ENCODE measurements at places on chromosomes 11 and 22. TPM values are rescaled to one million over a fixed set of nuclear protein-coding genes. Genes with fewer than 3 reads are reported as not detected.

DNA sequence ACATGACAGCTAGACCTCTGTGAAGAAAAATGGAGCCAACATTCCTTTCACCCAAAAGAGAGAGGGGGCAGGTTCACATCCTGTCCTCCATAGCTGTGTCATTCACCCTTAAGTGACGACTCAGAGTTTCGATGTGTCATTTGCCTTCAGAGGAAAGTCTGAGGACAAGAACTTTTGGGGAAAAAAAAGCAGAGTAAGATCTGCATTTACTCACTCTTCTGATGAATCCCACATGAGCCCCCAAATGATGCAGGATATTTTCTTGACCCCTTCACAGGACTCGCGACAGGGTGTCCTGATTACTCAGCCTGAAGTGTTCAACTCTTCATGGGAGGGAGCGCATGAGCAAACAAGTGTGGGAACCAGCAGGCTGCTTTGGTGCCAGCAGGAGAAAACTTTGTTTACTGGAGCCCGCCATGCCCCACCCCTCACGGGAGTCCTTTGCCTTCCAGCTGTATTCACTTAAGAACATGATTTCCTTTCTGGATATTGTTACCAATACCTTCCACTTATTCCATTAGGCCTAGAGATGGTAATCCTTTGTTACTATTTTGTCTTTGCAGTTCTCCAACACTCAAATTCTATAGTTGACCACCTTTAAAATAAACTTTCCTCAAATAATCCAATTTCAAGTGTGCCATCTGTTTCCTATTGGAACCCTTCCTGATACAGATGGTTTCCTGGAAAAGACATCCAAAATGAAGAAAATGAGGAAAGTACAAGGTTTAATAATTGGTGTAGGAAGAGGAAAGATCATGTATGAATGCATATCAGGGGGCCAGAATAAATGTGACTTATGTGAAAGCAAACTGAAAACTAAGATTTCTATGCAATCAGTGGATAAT is 729.8 kb downstream of the FAM181B start:
- no peak for DNase-seq

- DNase-seq, result no peak
Observed at GRCh38 chr11:125325196-125325595, 160.6 kb downstream of the PKNOX2 start.

DNA sequence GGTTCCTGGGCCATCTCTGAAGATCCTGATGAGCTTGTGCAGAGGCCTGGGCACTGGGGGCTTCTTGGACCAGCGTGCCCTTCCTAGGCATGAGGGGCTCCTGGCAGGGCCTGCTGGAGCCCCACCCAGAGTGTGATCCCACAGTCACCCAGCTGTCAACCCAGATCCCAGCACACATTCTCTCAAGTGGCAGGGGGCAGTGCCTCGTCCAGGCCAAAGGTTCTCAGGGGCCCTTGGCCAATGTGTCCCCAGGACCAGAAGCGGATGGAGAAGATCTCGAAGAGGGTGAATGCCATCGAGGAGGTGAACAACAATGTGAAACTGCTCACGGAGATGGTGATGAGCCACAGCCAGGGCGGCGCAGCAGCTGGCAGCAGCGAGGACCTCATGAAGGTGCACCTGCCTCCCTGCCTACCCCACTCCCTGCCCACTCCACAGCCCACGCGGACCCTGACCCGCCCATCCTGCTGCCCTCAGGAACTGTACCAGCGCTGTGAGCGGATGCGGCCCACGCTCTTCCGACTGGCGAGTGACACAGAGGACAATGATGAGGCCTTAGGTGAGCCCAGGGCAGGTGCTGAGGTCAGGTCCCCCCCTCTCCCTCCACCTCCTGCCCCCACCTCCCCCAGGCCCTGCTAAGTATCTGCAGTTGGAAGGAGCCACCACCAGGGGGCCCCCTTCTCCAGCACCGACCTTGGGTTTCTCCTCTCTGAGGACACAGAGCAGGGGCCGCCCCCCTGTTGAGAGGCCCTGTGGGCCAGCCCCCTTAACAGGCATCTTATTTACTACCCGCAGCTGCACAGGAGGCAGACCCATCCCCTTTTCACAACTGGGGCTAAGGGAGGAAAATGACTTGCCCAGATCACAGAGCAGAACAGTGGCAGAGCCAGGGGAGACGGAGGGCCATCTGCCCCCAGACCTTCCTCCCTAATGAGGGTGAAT is 14.7 kb downstream of the GGA1 start:
- peak; percentile 81 for DNase-seq

DNA sequence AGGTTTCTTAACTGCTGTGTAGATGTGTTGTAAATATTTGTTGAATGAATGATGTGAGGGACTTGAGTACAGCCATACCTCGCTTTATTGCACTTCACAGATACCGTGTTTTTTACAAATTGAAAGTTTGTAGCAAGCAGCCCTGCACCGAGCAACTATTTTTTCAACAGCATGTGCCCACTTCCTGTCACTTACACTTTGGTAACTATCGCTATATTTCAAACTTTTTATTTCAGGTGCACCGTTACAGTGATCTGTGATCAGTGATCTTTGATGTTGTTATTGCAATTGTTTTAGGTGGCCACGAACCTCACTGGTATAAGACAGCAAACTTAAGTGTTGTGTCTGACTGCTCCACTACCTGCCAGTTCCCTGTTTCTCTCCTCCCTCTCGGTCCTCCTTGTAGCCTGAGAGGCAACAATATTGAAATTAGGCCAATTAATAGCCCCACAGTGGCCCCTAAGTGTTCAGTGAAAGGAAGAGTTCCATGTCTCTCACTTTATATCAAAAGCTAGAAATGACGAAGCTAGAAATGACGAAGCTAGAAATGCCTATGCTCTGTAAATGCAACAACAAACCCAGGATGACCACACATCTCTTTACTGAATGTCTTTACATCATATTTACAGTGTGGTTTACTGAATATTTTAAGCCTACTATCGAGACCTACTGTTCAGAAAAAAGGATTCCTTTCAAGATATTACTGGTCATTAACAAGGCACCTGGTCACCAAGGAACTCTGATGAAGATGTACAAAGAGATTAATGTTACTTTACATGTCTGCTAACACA is 1.0 kb downstream of the SFI1 start:
- DNase-seq, result no peak

DNA sequence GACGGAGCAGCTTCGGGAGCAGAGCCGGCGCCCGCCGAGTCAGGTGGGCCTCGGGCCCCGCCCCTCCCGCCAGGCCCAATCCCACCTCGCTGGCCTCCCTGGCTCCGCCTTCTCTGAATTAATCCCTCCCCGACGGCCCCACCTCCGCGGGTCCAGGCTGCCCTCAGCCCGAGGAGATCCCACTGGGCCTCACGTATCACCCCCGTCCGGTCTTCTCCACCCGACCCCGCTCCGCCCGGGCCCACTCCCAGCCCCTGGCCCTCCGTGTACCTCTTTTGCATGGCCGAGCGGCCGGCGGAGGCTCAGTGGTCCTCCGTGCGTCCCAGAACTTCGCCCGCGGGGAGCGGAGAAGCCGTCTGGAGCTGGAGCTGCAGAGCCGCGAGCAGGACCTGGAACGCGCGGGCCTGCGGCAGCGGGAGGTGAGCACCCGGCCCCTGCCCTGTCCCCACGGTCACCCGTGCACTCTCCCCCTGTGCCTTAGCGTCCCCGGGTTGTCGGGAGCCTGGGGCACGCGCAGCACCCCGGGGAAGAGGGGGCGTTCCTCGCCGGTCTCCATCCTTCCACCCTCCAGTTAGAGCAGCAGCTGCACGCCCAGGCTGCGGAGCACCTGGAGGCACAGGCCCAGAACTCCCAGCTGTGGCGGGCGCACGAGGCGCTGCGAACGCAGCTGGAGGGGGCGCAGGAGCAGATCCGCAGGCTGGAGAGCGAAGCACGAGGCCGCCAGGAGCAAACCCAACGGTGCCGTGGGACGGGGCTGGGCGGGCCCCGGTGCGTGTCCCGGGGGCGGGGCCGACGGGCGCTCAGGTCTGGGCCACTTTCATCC is 2.2 kb upstream of the CD151 start:
- peak; percentile 64 for DNase-seq

GRCh38 chr11:43852057-43852636 is 28.5 kb upstream of the ALKBH3 start:
- DNase-seq, result peak; percentile 90

- DNase-seq, result peak; percentile 68
Observed at GRCh38 chr11:45470151-45470793, 184.1 kb upstream of the SYT13 start.

GRCh38 chr11:114762408-114762807 is 84.1 kb downstream of the NXPE2 start:
- DNase-seq, result peak; percentile 84

- no peak for DNase-seq
Observed at GRCh38 chr11:46711303-46711702, 7.7 kb upstream of the F2 start.

GRCh38 chr11:97414801-97415200 is 1025.0 kb downstream of the JRKL start:
- no peak for DNase-seq

DNA sequence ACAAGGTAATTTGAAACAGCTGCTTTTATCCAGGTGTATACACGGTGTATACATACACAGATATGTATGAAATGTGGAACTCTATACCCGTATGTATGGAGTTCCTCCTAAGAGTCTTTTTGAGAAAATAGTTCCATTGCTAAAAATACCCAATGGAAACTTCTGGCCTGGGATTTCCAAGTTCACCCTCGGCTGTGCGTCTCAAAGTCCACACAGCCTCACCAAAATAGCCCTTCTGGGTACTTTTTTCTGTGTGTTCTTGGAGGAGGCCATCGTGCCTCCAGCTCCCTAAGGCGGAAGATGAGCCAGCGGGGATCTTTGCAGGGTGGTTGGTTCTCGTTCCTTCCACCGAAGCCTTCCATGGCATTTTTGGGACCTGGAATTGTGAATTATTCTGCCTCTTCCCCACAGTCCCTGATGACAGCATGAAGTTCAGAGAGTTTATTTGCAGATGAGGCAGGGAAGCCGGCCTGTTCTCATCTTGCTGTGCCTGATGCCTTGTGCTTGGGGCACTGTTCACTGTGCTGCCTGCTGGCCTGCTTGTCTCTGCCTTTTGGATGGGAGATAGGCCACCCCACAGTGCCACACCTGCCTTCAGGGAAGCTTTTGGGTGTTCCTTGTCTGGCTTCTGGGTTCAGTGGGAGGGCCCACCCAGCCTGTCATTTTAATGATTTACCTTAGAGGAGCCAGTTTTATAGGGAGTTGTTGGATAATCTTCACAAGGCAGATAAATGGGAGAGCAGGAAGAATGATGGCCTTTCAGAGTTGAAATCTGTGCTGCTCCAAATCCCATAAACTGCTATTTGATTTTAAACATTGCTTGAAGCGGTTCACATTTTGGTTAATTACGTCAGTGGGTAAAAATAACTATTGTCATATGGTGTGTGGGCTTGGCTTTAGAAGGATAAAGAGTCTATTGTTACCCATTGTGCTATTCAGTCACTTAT is 112.7 kb upstream of the OR4B1 start:
- no peak for DNase-seq

DNA sequence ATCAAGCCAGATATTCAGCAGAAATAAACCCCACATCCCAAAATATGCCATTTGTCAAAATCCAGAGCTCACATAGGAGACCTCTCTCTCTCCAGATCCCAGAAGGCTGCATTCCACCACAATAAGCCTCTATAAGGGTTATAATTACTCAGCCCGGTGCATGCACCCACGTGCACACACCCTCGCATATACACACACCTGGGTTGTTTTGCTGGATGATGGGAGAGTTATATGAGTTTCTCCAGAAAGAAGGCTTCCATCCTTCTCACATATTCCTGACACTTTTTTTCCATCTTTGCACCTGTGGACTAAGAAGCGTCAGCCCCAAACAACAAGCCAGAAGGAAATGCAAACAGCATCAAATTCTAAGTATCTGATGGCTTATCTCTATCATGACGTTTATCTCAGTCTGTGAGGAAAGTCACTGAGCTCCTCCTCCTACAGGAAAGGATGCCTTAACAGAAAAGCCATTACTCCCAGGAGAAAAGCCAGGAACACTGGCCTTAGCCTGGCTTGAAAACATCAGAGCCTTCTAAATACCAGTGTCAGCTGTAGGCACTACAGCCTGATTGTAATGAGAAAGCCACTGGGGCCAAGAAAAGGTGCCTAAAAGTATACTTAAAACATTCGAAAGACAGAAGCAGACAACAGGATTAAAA is 253.2 kb downstream of the LARGE1 start:
- DNase-seq, result no peak

GRCh38 chr22:20937794-20938671 is 20.8 kb downstream of the CRKL start:
- no peak for DNase-seq

- DNase-seq, result peak; percentile 81
Observed at GRCh38 chr22:47395481-47395880, 633.0 kb downstream of the TBC1D22A start.

DNA sequence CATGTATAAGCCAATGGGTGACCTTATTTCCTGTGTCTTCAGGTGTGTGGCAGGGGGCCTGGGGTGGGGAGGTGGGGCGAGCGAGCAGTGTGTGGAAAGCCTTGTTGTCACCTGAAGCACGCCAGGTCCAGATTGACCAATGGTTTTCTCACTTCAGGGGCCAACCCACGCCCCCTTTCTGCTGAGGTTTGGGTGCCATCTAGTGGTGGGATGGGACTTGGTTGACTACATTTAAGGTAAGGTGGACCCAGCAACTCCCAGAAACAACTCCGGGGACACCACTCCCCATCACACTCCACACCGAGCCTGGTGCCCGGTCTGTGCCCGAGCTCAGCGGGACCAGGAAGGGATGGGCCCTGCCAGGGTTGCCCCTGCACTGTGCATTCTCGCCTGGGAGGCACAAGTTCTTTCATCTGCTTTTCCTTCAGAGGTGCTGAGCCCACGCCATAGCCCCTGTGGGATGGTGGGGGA is 40.0 kb downstream of the TPCN2 start:
- DNase-seq, result peak; percentile 81

- DNase-seq, result no peak
Observed at GRCh38 chr11:27464289-27464696, 8.3 kb downstream of the LGR4 start.

DNA sequence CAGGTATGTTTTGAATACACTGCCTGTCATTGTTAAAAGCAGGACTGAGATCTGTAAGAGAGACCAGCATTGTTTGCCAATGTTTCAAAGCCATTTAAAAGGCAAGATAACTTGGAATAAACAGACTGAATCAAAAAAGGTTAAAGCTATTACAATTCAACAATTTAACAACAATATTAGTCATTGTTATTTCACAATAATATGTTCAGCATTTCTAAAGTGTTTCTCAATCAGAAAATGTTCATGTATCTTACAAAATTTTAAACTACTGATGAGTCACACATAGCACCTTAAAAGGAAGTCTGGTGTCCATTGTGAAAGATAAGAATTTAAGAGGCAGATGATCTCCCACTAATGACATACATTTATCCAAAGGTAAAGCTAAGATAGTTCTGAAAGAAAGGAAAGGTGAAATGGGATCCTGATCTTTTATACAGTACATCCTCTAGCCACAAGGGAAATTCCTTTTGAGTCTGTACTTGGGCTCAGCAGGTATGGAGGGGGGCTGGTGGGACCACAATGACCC is 79.7 kb downstream of the MAML2 start:
- DNase-seq, result no peak

Gene OR2AT4
- not detected for total RNA-seq

Gene MTCH2
- 33.0 TPM for total RNA-seq

Gene OOSP3
- not detected for total RNA-seq

Gene MYBPC3
- total RNA-seq, result 1.0 TPM

Gene PDE3B
- total RNA-seq, result 79.2 TPM

Gene OR51B5
- 4.2 TPM for total RNA-seq

Gene ART1
- total RNA-seq, result 0.80 TPM

Gene PPME1
- total RNA-seq, result 34.6 TPM

Gene SLC17A6
- not detected for total RNA-seq

Gene NAALADL1
- total RNA-seq, result 22.0 TPM

Gene TENM4
- 5.0 TPM for total RNA-seq

Gene SLC5A4
- 1.5 TPM for total RNA-seq

Gene PIH1D2
- total RNA-seq, result 12.2 TPM

Gene RBMXL2
- 0.37 TPM for total RNA-seq

Gene LRRN4CL
- total RNA-seq, result 2.6 TPM

Gene MCHR1
- 0.37 TPM for total RNA-seq

Gene CKAP5
- total RNA-seq, result 76.7 TPM

Gene MIAT
- 4.6 TPM for total RNA-seq
